ENCODE measurements at places on chromosomes 16 and 17.

- no peak for DNase-seq
These were observed 363 bp downstream of the KARS1 start for GRCh38 chr16:75647112-75647491.

GRCh38 chr17:77449908-77450741 lies 309.4 kb downstream of the SEC14L1 start:
- no peak for DNase-seq

DNA sequence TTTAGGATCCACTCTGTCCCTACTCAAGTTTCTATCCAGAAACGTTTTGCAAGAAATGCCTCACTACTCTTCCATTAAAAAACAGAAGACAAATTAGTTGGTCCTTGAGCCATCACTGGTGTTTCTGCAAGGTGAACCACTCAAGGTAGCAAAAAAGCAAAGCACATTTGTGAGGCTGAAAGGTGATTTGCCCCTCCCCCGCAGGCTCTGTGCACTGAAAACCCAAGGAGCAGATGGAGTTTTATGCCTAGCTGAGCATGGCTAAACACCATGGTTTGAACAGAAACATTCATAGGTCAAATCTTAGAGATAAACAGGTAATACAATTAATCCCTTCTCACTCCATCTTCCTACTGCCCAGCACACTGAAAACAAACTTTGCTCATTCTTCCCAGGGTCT lies 538.2 kb upstream of the CDH5 start:
- no peak for DNase-seq

DNA sequence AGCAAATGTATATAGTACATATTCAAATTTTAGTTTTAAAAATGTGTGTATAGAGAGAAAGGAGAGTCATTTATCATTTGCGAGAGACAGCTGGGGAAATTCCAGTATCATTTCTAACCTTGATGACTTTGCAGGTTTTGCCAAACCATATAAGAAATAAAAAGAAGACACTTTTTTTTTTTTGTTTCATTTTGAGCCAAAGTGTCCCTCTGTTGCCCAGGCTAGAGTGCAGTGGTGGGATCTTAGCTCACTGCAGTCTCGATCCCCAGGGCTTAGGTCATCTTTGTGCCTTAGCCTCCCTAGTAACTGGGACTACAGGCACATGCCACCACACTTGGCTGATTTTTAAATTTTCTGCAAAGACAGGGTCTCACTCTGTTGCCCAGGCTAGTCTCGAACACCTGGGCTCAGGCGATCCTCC lies 38.4 kb upstream of the VWA3A start:
- DNase-seq = no peak

DNA sequence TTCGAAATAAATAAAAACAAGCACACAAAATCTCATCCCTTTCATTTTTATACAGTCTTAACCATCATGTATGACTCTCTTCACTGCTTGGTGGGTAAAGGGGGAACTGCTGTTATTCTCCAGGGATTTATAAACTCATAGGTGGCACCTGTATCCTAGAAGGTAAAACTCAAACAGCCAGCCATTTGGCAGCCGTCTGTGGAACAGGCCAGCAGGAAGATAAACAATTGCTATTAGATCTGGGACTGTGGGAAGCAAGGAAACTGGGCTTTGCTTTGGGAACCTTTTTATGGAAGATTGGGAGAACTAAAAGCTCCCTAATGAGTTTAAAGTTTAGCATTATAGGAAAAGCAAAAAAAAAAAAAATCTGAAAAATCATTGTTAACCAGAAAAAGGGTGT lies 126.0 kb downstream of the TANGO6 start:
- no peak for DNase-seq

DNA sequence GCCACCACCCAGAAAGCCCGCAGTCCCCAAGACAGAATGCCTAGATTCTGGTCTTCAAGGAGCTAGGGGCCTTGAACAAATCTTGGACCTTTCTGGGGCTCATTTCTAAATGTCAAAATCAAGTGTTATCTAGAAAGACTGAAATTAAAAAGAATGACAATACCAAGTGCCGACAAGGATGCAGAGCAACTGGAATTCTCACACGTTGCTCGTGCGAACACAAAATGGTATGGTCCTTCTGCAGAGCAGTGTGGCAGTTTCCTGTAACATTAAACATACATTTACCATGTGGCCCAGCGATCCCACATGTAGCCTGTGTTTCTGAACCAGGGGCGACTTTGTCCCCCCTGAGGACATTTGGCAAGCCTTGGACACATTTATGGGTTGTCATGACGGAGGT lies 137.9 kb downstream of the GAS7 start:
- no peak for DNase-seq

DNA sequence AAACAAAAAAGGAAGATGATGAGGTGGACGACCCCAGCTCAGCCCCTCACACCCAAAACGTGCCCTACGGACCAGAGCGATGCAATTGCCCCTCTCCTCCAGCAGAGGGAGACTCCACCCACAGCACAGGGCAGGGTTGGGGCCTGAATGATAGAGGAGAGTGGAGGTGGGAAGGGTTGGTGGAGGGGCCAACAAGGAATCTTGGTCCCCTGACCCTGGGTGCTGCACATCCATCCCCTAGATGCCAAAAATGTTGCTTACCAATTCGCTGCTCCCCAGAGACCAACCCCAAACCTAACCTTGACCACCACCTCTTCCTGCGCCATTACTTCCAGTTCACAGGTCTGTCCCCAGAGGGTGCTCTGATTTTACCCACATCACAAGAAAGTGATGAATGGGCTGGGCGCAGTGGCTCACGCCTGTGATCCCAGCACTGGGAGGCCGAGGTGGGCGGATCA lies 12.9 kb downstream of the P2RX5 start:
- peak; percentile 56 for DNase-seq

- no peak for DNase-seq
These were observed 64.6 kb downstream of the NKD1 start for GRCh38 chr16:50612849-50613198.

DNA sequence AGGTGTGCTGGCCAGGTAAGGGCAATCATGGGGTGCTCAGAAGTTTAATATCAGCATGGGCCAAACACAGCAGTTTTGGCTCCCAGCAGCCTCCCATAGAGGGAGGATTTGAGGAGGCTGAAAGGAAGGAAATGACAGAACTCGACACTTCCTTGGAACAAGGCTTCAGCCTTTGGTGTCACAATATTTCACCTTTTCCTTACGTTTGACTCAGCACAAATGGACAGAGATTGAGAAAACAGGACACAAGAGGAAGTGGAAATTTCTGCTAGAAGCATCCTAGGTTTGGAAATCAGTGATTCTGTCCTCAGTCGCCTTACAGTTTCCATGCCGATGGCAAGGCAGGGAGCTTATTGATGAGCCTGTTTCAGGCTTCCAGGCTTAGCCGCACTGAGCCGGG lies 181.4 kb downstream of the MAF start:
- DNase-seq = no peak

GRCh38 chr16:67394155-67395104 lies 1.1 kb upstream of the TPPP3 start:
- DNase-seq = no peak

DNA sequence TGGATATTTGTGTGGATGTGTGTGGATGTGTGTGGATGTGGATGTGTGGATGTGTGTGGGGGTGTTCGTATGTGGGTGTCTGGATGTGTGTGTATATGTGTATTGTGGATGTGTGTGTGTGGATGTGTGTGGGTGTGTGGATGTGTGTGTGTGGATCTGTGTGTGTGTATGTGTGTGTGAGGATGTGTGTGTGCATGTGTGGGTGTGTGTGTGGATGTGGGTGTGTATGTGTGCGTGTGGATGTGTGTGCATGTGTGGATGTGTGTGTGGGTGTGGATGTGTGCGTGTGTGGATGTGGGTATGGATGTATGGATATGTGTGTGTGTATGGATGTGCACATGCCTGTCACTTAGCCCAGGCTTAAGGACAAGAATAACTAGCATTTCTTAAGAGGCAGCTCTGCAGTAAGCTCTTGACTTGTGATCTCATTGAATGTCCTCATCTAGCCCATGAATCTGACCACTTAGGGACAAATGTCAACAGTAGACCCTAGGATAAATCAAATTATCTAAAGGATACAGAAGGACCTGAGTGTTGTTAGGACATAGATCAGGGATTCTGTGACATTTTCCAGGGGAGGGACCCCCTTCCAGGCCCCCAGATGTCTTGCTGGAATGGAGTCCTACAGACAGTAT lies 83.5 kb downstream of the BMERB1 start:
- DNase-seq = no peak

DNA sequence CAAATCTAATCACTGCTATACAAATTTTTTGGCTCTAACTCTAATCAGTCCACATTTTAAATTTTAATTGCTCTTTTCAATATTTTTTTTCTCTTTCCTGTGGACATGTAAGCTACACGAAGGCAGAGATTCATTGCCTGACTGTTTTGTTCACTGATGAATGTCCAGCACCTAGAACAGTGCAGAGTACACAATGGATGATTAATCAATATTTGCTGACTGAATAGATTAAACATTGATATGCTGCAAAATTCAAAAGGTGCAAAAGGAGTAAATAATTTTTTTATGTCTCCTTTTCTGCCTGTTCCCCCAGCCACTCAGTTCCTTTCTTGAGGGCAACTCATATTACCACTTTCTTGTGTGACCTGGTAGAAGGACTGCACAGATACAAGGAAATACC lies 32.8 kb downstream of the SCNN1B start:
- no peak for DNase-seq

- DNase-seq = no peak
These were observed 388.5 kb upstream of the CA10 start for GRCh38 chr17:52546990-52547389.

DNA sequence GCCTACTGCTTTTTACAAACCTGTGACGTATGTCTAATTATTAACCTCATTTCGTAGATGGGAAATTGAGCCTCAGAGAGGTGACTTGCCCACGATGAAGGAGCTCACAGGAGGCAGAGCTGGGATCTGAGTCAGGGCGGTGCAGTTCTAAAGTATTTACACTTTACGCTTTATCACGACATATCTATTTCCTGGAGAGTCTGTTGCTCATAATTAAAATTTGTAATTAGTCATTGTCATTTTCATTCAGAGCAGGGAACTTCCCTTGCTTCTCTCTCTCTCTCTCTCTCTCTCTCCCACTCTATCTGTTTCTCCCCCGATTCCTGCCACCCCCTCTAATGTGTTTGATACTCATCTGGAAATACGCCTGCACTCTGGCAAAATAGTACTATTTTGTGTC lies 5.9 kb downstream of the SLC5A11 start:
- no peak for DNase-seq

DNA sequence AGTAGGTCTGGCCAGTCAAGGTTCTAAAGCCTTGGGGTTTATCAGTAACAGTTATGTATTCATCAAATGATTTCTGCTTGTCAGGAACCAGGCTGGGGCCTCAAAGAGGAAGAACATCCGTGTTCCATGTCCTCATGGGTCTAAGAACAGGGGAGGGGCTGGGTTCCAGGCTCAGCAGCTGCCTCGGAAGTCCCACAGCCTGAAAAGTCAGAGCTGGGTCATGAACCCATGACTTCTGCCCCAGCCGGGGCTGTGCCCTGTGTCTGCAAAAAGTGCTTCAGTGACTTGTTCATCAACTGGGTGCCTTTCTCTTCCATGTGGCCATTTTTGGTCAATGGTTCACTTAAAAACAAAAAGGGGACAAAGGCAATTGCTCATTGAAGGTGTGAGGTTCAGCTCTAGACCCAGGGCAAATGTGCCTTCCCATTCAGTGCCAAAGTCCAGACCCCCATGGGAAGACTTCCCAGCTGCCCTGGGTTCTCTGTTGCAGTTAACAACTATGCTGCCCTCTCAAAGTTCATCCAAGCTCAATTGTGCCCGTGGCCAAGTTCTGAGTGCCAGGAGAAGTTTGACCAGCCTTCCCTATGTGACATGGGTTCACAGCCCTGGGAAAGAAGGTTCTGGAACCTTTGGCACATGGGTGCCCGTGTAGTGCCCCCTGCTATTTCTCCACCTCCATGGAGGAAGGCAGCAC lies 18.5 kb downstream of the TBKBP1 start:
- no peak for DNase-seq
